ENCODE measurements at places on chromosomes 1 and 21.

GRCh38 chr1:179867493-179868330 lies 9.9 kb downstream of the TOR1AIP2 start:
- peak; percentile 72 for DNase-seq

DNA sequence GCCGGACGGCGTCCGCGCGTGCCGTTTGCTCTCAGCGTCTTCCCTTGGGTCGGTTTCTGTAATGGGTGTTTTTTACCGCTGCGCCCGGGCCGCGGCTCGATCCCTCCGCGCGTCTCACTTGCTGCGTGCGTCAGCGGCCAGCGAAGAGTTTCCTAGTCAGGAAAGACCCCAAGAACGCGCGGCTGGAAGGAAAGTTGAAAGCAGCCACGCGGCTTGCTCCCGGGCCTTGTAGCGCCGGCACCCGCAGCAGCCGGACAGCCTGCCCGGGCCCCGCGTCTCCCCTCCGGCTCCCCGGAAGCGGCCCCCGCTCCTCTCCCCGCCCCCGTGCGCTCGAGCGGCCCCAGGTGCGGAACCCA lies 159.8 kb downstream of the RUNX1 start:
- peak; percentile 60 for DNase-seq

GRCh38 chr1:192081359-192081758 lies 76.9 kb upstream of the RGS18 start:
- no peak for DNase-seq

GRCh38 chr1:186099336-186100104 lies 275.5 kb downstream of the TPR start:
- DNase-seq: no peak

- no peak for DNase-seq
Measured at GRCh38 chr1:50701706-50702317, 258.3 kb downstream of the FAF1 start.
